ENCODE measurements at places on chromosomes 3 and 15.
A peak's percentile ranks its signal among the peaks of the same experiment; 100 is the strongest.

DNA sequence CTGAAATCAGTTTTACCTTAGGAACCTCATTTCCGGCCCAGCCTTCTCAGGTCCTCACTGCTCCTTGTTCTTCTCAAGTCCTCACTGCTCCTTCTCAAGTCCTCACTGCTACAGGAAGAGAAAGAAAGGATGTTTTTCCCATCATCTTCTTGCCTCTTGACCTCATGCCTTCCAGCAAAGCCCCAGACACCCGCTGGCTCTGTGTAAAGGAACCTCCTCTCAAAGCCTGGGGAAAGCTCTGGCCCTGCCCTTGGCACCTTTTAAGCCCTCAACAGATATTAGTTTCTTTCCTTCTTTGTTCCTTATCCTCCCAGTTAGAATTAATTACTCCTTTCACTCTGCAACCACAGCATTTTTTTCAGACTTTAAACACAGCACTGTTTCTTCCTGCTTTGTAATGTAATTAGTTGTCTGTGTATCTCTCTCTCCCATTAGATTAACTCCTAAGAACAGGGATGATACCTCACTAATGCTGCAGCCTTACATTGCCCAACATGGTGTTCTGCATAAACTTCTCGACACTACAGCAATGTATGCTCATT, 4.0 kb upstream of the WDR49 start:
- no peak for DNase-seq

DNA sequence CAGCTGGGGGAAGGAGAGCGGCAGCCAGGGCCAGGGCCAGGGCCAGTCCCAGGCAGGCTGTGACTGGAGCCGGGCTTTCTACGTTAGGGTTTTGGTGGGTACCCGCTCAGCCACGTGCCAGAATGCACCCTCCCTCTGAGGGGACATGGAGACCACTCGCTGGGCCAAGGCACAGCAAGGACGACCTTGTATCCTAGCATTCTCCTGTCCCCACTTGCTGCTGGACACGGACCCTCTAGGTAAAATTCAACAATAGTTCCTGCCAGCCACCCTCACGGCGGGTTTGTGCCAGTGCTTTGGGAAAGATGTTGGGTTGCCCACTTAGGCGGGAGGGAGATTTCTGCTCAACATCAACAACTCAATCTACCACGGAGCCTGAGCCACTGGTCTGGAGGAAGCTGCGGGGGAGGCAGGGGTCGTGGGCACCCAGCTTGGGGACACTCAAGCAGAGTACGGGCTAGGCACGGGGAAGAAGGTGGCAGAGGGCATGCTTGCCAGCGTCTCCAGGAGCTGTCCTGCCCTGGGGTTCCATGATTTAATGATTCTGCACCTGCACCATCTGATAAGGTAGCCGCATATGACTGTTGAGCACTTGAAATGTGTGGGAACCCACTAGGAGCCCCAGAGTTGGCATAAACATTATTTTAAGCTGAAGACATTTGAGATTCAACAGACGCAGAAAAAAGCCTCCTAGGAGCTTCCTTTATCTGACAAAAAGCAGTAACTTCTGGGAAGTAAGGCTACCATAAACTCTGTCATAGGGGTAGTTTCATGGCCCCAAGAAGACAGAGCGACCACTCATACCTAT, 22.5 kb upstream of the C15orf39 start:
- DNase-seq = no peak

- DNase-seq = no peak
Measured at GRCh38 chr3:129599073-129599472, 7.4 kb downstream of the PLXND1 start.

DNA sequence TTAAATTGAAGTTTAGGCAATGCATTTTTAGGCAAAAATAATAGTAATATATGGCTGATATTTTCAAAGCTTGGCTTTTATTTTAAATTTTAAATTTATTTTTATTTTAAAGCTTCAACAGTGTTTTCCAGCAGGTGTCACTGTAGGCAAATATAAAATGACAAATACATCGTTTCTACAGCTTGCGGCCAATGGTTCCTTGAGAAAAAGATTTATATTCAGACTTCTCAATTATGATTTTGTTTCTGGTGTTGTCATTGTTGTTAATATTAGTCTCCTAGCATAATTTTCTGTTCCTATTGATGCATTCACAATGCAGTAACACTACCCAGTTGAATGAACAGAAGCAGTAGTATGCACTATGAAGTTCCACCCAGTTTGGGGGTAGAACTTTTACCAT, 220.7 kb upstream of the DNAJC19 start:
- DNase-seq = peak; percentile 68

DNA sequence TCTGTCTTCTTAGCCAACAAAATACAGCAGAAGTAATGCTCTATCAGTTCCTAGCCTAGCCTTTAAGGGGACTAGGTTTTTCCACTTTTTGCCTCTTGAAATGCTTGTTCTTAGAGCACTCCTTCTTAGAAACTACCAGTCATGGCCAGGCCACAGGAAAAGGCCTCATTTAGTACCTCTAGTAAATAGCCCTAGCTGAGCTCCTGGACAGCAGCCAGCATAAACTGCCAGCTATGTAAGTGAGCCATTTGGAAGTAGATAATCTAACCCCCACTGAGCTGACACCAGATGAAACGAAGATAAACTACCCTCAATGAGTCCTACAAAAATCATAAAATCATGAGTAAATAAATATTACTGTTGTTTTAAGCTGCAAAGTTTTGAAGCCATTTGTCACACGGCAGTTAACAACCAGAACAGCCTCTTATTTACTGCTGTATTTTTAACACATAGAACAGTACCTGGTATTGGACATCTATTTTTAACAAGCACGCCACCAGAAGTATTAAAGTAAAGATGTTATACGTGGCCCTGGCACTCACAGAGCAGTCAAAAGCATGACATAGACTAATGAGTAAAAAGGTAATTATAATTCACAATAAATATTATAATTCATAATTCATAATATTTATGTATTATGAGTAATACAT, 12.0 kb downstream of the TBC1D5 start:
- DNase-seq = peak; percentile 96

DNA sequence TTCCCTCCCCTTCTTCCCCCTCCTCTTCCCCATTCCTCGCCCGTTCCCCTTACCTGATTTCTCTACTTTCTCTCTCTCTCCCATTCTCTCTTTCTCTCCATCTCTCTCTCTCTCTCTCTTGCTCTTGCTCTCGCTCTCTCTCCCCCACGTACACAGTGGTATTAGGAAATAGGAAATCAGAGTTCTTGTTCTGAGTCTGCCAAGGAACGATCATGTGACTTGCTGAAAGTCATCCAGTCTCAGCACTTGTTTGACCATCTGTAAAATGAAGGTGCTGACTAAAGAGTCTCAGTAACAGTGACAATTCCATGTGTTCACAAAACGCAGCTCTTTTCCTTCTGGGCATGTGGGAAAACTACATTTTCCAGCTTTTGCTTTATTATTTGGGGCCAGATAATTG, 445.0 kb upstream of the TGFBR2 start:
- no peak for DNase-seq

DNA sequence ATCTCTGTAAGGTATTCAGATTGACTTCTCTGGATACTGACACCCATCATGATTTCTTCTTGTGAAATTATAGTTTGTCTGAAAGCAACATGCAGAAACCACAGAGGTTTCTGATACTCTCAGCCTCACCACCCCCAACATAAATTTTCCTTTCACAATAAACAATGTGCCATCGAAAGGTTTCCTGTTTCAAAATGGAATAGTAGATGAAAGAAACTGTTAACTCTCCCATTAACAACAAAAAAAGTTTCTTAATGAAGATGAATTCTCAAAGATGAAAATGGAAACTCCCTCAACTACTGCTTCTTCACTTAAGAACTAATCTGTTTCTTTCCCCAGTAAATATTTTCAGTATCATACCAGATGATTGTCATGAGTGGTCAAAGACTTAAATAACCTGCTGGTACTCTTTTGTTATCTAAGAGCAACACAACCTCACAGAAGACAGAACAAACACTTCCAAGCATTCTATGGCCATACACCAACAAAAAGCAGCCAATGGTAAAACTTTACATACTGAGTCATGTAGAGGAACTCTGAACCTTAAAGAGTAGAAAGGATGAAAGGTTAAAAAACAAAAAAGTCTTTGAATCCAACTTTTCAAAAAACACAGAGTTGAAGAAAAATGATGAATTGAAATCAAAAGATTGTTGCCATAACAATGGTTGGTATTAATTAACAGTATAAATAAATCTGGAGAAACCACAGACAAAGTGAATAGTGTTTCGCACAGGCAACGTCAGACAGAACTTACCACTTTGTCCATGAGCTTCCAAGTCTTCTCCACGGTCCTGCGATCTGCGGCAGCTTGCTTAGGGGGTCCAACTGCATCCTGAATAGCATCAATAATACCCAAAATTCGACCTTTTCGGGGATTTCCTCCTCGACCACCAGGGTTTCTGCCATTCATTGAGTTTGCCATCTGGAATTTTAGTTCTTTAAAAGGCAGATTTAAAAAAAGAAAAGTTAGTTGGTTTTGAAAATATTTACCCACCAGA, 1.9 kb downstream of the CBLB start:
- no peak for DNase-seq

DNA sequence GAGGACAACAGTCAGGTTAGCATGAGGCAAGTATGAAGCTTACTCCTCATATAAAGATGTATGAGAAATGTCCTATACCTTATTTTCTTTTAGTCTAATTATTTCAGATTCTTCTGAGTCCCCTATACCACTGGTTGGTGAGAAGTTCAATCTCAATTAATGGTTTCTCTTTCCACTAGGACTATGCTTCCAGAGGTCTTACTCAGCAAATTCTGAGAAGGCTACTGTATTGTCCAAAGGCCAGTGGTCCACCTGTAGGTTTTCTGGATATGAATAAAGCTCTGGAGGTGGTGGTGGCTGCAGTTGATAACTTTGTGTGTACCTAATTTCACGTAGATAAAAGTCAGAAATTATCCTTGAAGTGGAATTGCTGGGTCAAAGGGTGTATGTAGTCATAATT, 149.4 kb downstream of the EPHB1 start:
- no peak for DNase-seq

- peak; percentile 59 for DNase-seq
Measured at GRCh38 chr3:152269831-152270734, 1.4 kb downstream of the MBNL1 start.

GRCh38 chr3:185754920-185755319, 69.9 kb downstream of the IGF2BP2 start:
- DNase-seq = no peak

GRCh38 chr15:36638671-36639070, 59.2 kb downstream of the CDIN1 start:
- no peak for DNase-seq

GRCh38 chr3:66031102-66031698, 7.5 kb downstream of the MAGI1 start:
- DNase-seq = no peak

GRCh38 chr3:19702416-19703078, 231.5 kb downstream of the EFHB start:
- no peak for DNase-seq

GRCh38 chr3:55654123-55654760, 167.1 kb upstream of the WNT5A start:
- no peak for DNase-seq

DNA sequence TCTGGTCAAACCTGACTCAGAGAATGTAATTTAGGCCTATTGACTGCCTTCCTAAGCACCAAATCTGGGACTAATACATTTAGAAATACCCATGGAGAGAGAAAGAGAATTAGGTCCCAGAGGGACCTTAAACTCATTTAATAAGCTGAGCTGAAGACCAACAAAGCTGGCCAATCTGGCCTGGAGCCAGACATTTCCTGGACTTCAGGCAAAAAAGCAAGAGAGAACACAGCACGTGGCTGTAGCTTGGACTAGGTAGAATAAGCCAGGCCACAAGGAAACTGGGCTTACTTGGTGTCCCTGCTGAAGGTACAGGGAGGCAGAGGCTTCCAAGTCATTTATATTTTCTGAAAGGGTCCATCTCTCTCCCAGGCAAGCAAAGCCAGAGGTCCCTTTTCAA, 88.1 kb downstream of the RTP4 start:
- DNase-seq = no peak

- peak; percentile 5 for DNase-seq
Measured at GRCh38 chr3:57582474-57583168, 14.5 kb downstream of the ARF4 start.

DNA sequence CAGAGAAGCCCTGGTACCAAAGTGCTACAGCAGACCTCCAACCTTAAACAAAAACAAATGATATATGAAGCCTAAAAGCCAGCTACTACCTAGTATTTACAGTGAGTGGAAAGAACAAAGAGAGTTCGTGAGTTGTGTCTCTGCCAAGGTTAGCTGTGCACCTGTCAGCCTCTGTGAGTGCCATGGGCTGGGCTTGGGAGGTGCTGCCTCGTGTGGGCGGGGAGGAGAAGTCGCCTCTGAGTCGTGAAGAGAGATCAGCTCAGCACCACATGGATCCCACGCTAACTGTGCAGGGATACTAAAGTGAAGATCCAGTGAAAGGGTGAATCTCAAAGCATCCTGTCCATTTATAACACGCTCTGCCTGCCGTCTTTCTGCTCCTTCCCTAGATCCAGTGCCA, 101.9 kb downstream of the CHDH start:
- peak; percentile 75 for DNase-seq

- DNase-seq = peak; percentile 10
Measured at GRCh38 chr15:78316283-78317083, 17.1 kb upstream of the SKIC8 start.
